CD8-positive, alpha-beta memory T cell (primary cell): ENCODE measurements at places on chromosomes 6 and 20. TPM values are rescaled to one million over a fixed set of nuclear protein-coding genes. Genes with fewer than 3 reads are reported as not detected.

GRCh38 chr6:56050530-56051201 is 175.3 kb upstream of the BMP5 start:
- no peak for DNase-seq

PPP2R5D gene
- 52.4 TPM for total RNA-seq

GRCh38 chr6:44650495-44650894 is 263.0 kb downstream of the CDC5L start:
- no peak for DNase-seq

DNA sequence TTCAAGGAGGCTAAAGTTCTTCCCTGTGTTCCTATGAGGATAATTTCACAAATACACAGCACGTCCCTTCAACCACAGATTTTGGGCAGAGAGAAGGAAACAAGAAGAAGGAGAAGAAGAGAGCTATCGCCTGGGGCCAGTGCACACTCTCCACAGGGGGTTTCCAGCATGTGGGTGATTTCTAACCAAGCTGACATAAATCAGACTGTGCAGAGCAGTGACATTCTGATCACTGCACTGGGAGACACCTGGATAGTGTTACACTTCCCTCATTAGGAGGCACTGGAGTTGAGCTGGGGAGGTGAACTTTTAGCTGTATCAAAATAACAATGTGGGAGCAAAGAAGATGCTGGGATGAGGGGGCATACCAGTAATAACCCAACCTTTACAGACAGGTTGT is 71.8 kb upstream of the CENPW start:
- no peak for DNase-seq

- DNase-seq, result no peak
Observed at GRCh38 chr20:62765432-62766070, 30.7 kb upstream of the MRGBP start.

GRCh38 chr20:49985617-49986016 is 2.8 kb downstream of the SNAI1 start:
- DNase-seq, result no peak

- DNase-seq, result no peak
Observed at GRCh38 chr6:51608932-51609331, 478.5 kb downstream of the PKHD1 start.

- no peak for DNase-seq
Observed at GRCh38 chr6:162344646-162345010, 382.9 kb downstream of the PRKN start.

GRCh38 chr20:62602550-62602949 is 39.8 kb upstream of the SLCO4A1 start:
- DNase-seq, result no peak

DNA sequence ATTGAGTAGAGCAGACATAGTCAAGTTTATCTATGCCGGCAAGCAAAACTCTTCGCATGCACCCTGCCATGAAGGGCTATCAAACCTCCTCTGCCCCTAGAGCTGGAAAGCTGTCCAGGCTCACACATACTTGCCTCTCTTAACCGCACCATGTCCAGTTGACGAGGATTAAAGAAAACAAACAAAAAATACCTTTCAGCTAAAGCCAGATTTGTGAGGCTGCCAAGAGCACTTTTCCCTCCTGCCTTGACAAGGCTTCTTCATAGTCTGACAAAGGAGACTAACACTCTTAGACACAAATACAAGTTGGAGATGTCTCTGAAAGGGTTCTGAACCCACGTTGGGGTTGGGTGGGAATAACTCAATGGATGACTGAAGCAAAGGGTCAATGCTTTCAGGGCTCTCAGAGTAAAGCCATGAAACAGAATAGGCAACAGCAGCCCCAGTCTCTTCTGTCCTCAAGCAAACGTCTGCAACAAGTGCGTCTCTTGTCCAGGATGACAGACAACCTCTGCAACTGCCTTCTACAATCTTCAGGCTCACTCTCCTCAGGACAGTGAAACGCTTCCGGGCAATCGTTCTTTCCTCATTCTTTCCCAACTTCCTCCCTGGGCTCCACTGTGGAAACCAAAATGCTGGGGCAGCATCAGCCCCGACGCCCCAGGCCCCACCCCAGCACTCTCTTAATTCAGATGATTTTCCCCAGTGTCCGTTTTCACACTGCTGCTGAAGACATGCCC is 57.8 kb downstream of the AGPAT4 start:
- DNase-seq, result no peak

DNA sequence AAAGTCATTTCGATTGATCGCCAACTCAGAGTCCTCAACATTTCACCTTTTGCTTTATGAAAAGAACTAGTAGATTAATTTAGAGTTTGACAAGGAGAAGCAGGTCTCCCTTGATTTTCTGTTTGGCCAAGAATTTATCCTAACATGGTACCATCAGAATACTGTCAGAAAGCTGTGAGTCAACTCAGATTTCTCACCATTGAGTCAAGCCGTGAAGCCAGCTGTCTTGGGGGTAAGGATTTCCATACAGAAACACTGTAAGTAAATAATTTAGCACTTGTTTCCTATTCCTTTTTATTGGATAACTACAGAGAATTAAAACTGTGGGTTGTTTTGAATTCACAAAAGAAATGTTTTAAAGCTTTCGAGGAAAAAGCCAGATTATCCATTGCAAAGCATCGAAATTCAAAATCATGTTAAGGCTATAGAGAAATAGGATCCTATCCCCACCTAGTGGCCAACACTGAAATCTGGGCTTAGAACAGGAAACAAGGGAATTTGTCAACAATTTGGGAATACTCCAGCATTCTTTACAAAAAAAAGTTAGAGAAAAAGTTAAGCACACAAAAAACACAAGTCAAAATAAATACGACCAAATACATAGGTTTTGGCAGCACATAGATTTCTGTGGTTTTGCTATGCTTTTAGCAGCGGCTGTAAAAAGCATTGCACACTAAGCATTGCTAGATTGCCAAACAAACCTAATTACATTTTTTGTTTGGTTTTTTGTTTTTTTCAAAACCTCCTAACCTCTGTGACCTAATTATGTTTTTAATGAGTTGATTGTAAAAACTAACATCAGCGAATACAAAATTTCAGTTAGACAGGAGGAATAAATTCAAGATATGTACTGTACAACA is 44.2 kb downstream of the COL11A2 start:
- DNase-seq, result no peak

- no peak for DNase-seq
Observed at GRCh38 chr6:3371222-3371949, 85.5 kb downstream of the SLC22A23 start.

GRCh38 chr20:19498756-19499155 is 259.3 kb upstream of the RIN2 start:
- DNase-seq, result no peak

- no peak for DNase-seq
Observed at GRCh38 chr20:48339190-48339985, 488.4 kb downstream of the PREX1 start.

THBD gene
- total RNA-seq, result 0.31 TPM

TAF11 gene
- 28.9 TPM for total RNA-seq

DNA sequence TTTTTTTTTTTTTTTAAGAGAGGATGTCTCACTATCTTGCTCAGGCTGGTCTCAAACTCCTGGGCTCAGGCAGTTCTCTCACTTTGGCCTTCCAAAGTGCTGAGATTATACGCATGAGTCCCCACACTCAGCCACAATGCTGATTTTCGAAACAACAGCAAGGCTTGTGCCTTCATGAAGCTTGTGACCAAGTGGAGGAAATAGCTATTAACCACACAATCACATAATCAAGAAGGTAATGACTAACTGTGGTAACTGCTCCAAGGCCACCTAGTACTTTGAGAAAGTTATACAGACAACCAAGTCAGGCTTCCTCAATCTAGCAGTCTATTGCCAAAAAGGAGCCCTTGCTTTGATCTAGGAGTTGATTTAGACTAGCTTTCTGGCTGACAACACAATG is 46.3 kb downstream of the SOD2 start:
- DNase-seq, result no peak

DNA sequence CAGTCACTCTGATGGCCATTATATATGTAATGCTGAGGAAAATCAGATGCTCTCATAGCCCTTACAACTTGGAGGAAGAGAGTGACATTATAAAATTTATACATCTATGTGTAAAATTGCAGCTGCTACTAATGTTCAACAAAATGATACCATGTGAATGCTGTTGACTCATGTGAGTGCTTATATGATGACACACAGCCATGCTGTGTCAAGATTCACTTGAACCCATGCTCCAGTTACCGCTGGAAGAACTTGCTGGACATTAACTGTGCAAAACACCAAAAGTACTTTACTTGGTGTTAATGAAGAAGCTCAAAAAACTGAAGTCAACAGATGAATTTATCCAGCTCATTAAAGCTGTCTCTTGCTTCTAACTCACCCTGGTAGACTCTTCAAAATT is 318.9 kb upstream of the PLCB4 start:
- DNase-seq, result no peak

GRCh38 chr6:3835055-3835731 is 14.0 kb upstream of the FAM50B start:
- no peak for DNase-seq

DNA sequence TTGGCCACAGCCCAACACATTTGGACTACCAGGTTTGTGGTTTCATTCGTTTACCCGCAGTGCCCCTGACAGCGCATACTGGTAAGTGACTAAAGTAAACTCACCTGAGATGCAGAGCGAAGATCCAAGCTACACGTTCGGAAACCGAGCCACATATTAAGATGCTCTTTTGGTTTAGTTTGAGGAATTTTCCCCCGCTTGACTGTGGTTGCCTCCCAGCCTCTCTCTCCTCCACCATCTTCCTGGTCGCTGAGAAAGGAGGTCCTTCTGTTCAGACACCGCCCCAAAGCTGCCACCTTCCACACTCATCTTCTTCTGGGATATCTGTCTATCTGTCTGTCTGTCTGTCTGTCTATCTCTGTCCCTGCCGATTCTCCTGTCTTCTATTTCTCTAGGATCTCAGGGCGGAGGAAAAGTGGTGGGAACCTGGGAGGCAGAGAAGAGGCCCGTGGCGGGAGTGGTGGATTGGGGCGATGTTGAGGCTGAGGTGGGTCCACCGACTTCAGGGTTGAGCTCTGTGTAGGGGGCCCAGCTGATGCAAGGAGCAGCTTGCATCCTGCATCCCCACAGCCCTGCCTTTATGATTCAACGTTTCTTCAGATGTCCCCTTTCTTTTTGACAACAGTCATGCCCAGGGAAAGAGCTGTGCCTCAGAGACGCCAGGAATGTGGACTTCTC is 196.9 kb upstream of the ZNF184 start:
- DNase-seq, result no peak

- DNase-seq, result no peak
Observed at GRCh38 chr6:167092672-167093339, 30.1 kb upstream of the CCR6 start.

DNA sequence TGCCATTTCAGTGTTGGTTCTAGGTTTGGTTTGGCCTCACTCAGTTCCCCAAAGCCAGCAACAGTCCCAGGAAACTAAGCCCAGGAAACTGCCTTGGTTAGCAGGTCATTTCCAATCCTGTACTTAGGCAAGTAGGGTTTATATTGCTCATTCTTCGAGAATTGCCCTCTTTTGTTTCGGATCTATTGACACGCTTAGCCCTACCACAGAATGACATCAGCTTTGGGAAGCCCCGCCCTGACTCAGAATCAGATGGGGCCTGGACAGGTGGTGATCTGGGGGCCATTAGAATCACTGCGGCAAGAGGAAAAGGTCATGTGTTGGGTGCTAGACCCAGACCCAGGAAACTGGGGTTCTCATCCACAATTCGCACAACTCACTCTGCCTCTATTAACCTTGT is 578.2 kb downstream of the QKI start:
- no peak for DNase-seq

- no peak for DNase-seq
Observed at GRCh38 chr6:91433660-91434534, 847.0 kb upstream of the MAP3K7 start.

CLDN20 gene
- total RNA-seq, result not detected

RAB44 gene
- not detected for total RNA-seq

RIOK1 gene
- total RNA-seq, result 63.8 TPM

DNA sequence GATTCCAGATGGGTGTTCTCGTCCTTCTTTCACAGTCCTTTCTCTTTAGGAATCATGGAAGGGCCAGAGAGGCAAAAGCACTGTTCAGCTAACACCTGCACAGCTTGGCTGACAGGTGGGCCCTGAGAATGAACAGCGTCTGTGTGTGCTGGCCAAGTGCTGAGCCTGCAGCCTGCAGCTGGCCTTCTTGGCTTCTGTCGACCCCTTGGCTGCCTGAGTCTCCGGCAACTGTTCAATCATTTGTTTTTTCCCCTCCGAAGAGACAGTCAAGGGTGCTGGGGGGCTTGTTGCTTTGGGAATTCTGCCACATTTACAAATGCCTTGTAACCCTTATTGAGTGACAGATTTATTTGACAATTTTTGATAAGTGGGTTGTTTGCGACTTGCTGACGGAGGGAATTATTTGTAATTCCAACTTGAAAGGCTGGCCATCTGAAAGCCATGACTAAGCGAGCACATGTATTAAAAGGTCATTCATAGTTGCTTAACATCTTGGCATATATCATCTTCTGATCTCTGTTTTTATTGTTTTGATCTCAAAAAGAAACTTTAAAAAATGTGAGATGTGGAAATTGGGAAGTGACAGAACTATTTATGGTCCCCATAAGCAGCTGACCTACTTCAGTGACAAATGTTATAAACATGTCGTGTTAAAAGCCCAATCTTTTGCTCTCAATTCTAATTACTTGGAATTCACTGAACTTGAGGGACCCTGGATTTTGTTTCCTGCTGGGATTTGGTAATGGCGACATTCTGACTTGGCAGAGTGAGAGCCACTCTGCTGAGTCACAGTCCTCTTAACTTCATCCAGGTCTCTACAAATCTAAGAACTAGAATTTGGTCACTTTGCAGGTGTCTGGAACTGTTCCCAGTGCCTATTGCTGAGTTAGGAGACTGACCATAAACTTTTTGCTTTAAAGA is 41.9 kb upstream of the FERMT1 start:
- no peak for DNase-seq

DNA sequence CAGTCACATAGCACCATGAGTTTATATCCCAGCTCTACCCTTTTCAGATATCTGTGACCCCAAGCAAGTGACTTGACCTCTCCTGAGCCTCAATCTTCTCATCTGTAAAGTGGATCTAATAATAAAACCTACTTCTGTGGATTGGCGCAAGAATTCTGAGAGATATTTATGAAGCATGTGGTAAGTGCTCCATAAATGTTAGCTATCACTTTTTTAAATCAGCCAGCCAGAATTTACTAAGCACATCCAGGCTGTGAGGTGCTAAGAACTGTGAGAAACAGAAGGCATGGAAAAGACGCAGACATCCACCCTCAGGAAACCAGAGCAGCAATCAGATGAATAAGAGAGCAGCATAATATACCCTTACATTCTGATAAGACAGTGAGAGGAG is 862 bp downstream of the C20orf96 start:
- no peak for DNase-seq

- DNase-seq, result no peak
Observed at GRCh38 chr6:29709188-29709587, 14.0 kb upstream of the HLA-F start.
